T-helper 17 cell (primary cell): ENCODE measurements at places on chromosomes 5 and 9.
A peak's percentile ranks its signal among the peaks of the same experiment; 100 is the strongest.

DNA sequence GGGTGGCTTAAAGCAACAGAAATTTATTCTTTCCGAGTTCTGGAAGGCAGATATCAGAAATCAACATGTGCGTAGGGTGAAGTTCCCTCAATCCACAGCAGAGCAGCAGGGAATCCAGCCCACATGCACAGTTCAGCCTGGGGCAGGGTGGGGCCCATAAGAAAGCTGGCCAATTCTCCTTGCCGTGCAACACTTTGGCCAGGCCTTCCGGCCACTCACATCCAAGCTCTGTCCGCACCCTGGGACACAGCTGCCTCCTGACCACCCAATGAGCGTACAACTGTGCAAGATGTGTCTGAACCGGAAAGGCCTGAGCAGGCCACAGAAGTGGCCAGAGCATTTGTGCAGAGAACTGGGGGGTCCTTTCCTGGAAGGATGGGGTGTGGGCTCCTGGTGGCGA, 274.9 kb downstream of the GADD45G start:
- no peak for DNase-seq

GRCh38 chr5:35815089-35815936, 41.4 kb upstream of the IL7R start:
- DNase-seq: no peak

DNA sequence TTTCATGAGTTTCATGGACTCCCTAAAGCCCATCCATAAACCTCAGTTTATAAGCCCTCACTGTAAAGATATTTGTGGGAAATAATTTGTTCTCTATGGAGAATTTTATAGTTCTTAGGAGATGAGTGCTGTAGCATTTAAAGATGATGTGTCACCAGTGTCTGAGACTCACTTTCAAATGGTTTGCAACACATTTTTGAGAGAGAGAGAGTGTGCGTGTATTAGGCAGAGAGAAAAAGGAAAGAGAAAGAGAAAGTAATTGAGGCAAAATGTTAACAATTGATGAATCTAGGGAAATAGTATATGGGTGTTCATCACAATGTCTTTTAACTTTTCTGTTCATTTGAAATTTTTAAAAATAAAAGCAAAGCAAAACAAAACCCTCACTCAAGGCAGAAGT, 479.0 kb downstream of the ZSWIM6 start:
- no peak for DNase-seq

DNA sequence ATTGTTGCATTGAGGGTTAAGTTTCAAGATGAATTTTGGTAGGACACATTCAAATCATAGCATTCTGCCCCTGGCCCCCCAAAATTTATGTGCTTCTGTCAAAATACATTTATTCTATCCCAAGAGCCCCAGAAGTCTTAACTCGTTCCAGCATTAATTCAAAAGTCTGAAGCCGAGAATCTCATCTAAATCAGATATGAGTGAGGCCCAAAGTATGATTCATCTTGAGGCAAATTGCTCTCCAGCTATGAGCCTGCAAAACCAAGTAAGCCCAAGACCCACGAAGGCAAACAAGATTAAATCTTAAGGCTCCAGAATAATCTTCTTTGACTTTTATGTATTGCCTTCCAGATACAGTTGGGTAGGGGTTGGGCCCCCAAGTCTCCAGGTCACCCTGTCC, 19.2 kb downstream of the TNPO1 start:
- no peak for DNase-seq

DNA sequence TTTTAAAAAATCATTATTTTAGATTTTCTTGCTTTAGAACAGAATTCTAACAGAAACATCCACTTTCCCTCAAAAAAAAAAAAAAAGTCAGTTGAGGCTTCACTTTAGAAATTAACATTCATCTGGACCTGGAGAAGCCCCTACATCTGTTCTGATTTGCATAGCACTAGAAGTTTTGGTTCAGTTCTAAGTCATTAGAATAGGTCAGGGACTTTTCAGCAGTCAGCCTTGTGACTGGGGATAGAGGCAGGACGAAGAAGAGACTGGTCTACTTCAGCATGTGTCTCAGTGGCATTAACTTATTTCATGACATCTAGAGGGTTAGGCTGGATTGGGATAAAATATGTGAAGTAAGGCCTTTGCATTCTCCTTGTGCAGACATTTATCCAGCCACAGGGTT, 215.8 kb upstream of the DAB2 start:
- no peak for DNase-seq

DNA sequence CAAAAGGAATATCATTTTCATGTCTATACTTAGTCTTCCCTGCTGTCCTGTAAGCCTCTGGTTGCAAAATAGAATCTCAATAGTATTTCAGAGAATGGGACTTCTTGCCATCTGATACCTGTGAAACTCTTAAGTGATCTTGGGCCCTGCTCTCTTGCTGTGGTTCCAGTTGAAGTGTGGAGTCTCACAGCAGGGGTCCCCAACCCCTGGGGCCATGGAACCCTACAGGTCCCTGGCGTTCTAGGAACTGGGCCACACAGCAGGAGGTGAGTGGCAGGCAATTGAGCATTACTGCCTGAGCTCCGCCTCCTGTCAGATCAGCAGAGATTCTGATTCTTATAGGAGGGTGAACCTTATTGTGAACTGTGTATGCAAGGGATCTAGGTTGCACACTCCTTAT, 65.9 kb downstream of the ZSWIM6 start:
- DNase-seq: no peak

GRCh38 chr9:76150013-76150412, 244.2 kb downstream of the RFK start:
- no peak for DNase-seq

DNA sequence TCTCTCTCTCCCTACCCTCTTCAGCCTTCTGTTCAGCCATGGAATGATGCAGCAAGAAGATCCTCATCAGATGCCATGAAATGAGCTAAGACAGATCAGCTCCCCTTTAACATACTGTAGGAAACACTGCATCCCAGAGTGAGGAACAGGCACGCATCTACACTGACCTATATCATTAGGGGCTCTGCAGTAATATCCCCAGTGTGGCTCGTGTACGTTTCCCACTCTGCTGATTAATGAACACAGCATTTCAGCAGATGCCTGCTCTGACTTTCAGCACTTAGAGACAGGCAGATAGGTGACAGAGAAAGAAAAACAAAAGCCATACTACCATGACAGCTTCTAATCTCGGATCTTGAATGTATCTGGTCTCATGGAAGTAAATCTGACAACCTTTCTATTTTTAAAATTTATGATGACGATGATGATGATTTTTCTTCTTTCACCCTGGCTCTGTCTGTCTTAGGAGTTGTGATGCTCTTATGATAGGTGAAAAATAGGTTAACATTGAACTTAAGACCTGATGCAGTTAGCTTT, 750.3 kb downstream of the CDH12 start:
- no peak for DNase-seq

DNA sequence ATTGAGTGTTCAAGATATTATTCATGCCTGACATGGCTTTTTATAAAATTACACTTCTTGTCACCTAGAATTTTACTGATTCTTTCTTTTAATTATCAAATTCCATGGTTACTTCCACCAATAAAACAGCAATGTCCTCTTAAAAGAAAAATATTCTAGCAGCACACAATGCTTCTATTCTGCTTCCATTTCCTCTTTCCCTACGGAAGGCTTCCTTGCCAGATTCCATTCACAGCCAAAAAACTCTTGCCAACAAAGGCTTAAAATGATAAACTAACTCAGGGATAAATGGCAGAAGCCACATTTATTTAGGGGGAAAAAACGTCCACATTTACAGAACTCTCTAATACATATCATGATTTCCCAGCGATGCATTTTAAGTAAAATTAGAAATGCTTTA, 111.6 kb downstream of the CTNND2 start:
- DNase-seq: no peak

DNA sequence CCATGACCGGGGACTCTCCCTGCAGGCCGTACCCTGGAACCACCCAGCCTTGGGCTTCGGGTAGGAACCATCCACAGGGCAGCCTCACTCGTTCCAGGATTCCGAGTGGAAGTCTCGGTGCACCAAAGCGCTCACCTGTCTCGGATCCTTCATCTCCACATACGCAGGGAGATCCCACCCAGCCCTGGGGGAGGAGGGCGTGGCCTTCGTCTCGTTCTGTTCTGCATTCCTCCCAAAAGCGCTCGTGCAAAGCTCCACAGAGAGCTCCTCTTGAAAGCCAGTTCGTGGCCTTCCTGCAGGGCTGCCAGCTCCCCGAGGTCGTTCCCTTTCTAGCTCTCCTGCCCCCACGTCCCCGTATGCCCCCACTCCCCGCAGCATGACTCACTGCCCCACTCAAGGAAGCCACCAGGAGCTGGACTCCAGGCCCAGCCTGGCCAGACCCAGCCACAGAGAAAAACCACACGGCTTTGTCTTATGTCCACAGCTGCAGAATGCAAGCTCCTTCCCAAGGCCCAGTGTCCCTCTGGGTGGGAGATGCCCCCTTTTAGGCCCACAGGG, 65.0 kb upstream of the SARDH start:
- DNase-seq: no peak

- no peak for DNase-seq
Observed at GRCh38 chr9:102796244-102796643, 198.9 kb upstream of the CYLC2 start.

GRCh38 chr5:68669864-68670575, 423.8 kb upstream of the SLC30A5 start:
- DNase-seq: no peak

- no peak for DNase-seq
Observed at GRCh38 chr5:13783726-13784125, 160.8 kb downstream of the DNAH5 start.

GRCh38 chr9:37408933-37409710, 13.4 kb upstream of the GRHPR start:
- DNase-seq: peak; percentile 62

GRCh38 chr5:144011388-144011787, 159.1 kb downstream of the YIPF5 start:
- no peak for DNase-seq

GRCh38 chr5:3198074-3198449, 397.6 kb upstream of the IRX1 start:
- DNase-seq: no peak

GRCh38 chr9:130347931-130348330, 82.4 kb downstream of the HMCN2 start:
- DNase-seq: no peak

DNA sequence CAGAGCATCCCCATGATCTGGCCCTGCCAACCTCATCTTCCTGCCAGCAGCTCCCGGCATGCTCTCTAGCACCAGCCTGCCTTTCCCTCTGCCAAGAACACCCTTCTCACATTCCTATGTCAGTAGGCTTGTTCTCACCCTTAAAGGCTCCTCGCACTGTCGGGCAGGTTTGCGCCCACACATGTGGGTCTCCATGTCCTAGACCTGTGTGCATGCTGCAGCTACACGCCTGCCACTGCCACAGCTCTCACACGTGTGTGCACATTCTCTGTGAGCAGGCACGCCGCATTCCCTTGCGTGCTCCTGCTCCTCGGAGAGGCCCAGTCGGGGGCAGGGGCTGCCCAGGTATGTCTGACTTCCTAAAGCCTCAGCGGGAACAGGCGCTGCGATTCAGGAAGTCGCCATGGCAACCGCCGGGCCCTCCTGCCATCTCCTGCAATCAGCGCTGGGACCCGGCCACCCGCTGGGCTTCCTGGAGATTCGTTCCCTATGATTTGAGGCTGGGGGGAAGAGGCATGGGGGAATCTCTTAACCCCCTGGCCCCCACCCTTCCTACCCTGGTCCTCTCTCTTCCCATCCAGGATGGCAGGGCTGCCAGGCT, 28.1 kb downstream of the NDUFA8 start:
- no peak for DNase-seq

- no peak for DNase-seq
Observed at GRCh38 chr5:97046270-97046982, 96.0 kb downstream of the LIX1 start.

- DNase-seq: no peak
Observed at GRCh38 chr5:1780614-1780930, 19.1 kb downstream of the MRPL36 start.

GRCh38 chr5:67377631-67378030, 181.0 kb upstream of the CD180 start:
- no peak for DNase-seq

- DNase-seq: no peak
Observed at GRCh38 chr9:121812159-121812735, 160.8 kb downstream of the DAB2IP start.

- DNase-seq: no peak
Observed at GRCh38 chr9:134225816-134226215, 61.5 kb upstream of the RNU6ATAC start.

DNA sequence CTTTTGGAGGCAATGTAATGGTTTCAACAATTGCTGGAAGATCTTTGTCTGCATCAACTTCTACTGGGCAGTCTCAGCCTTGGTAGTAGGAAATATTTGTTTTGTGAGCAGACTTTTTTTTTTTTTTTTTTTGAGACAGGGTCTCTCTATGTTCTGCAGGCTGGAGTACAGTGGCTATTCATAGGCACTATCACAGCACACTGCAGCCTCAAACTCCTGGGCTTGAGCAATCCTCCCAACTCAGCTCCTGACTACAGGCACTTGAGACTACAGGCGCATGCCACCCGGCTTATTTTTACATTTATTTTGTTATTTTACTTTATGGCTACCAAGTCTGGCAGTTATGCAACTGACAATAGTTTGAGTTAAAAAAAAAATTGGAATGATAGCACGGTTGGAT, 187.3 kb downstream of the SNX18 start:
- no peak for DNase-seq

- DNase-seq: no peak
Observed at GRCh38 chr9:97348871-97349270, 41.4 kb downstream of the CCDC180 start.

- DNase-seq: no peak
Observed at GRCh38 chr5:167934551-167934971, 356.9 kb upstream of the WWC1 start.

DNA sequence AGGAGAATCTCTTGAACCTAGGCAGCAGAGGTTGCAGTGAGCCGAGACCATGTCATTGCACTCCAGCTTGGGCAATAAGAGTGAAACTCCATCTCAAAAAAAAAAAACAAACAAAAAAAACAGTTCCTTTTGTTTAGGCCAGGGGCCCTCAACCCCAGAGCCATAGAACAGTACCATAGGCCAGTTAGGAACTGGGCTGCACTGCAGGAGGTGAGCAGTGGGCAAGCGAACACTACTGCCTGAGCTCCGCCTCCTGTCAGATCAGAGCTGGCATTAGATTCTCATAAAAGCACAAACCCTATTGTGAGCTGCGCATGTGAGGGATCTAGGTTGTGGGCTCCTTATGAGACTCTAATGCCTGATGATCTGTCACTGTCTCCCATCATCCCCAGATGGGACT, 49.1 kb upstream of the SUB1 start:
- DNase-seq: no peak

- DNase-seq: no peak
Observed at GRCh38 chr9:99557816-99558215, 263.9 kb upstream of the NR4A3 start.

GRCh38 chr5:160187091-160187490, 42.2 kb upstream of the FABP6 start:
- DNase-seq: no peak

- no peak for DNase-seq
Observed at GRCh38 chr9:124377551-124378406, 37.5 kb downstream of the PSMB7 start.
